Suppressor macrophage treated with lipopolysaccharide for 1 hour (primary cell): ENCODE measurements at places on chromosomes 13 and 19.

DNA sequence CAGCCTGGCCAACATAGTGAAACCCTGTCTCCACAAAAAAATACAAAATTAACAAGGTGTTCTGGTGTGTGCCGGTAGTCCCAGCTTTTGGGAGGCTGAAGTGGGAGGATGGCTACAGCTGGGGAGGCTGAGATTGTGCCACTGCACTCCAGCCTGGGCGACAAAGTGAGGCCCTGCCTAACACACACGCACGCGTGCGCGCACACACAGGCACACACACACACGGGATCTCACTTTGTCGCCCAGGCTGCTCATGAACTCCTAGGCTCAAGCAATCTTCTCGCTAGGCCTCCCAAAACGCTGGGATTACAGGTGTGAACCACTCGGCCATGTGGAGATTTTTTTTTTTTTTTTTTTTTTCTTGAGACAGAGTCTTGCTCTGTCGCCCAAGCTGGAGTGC, 3.2 kb upstream of the BTBD2 start:
- DNase-seq: no peak

- DNase-seq: peak; percentile 46
Observed at GRCh38 chr19:3604987-3605343, 1.7 kb downstream of the TBXA2R start.

- no peak for DNase-seq
Observed at GRCh38 chr13:51816604-51817249, 12.8 kb upstream of the DHRS12 start.

- no peak for DNase-seq
Observed at GRCh38 chr13:70630247-70630646, 522.0 kb upstream of the KLHL1 start.

DNA sequence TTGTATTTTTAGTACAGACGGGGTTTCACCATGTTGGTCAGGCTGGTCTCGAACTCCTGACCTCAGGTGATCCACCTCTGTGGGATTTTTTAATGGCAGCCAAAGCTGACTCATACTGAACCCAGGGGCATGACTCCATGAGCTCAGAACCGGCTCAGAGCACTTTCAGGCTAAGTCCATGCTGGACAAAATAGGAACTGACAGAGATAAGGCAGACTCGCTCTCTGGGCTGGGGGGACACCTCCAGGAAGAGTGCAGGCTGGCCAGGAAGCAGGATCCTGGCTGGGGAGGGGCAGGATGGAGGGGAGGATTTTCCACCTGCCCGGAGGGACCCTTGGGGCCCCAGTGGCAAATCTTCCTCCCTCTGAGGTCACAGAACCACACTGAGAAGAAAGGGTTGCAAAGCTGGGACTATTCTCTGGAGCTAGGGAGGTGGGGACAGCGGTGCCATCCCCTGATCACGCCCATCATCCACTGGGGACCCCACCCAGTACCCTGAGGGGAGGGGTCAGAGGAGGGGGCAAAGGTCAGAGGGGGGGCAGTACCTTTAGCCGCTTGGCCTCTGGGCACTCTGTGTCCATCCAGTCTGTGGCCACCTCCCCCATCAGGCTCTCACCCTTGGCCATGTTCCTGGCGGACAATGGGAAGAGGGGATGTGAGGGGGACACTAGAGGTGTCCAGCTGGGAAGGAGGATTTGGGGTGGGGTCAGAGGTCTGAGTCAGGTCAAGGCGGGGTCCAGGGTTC, 31.1 kb downstream of the NOTCH3 start:
- no peak for DNase-seq

DNA sequence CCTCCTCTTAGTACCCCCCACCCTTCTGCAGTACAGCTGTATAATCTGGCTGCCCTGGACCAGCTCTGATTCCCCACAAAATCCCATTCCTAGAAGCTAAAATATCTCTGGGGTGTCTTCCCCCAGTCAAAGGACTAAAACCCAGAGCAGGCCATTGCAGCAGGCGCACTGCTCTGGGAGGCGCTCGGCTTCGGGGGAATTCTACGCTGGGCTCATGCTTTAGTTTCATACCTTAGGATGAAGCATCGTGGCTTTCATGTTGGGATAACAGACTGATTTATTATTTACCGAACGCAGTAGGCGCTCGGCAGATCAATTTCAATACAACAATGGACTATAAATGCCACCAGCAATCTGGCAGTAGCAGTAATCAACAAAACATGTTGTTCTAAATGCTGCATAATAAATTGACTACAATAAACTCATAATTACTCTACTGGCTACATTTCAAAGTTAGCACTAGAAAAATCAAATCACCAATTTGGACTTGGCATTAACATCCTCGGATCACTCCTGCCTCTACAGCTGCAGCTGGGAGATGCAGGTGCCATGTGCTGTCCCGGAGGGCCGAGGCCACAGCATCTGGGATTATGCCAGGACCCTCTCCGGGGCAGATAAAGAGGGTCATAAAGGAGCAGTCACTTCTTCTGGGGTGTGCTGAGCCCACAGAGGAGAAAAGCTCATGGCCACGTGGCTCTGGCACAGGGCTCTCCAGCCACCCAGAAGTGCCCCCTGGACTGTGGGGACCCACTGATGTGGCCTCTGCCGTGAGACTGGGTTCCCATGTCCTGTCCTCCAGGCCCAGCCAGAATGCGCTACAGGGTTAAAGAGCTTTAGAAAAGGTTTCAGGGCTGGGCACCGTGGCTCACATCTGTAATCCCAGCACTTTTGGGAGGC, 35.3 kb downstream of the CEBPG start:
- DNase-seq: no peak

- DNase-seq: no peak
Observed at GRCh38 chr19:50309396-50310125, 19.6 kb downstream of the KCNC3 start.

- DNase-seq: no peak
Observed at GRCh38 chr13:30053939-30054338, 203.5 kb upstream of the UBL3 start.

DNA sequence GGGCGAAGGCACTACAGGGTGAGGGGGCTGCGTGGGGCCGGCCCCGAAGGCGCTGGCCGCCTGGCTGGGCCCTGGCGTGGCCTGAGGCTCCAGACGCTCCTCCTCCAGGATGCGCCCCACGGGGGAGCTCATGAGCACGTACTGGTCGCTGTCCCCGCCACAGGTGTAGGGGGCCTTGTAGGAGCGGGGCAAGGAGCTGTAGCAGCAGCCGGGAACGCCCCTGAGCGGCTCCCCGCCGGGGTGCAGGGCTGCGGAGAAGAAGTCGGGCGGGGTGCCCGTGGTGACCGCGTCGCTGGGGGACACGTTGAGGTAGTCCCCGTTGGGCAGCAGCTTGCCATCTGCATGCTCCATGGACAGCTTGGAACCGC, 3.0 kb downstream of the IRS2 start:
- DNase-seq: no peak

- DNase-seq: no peak
Observed at GRCh38 chr19:34393629-34394028, 10.6 kb upstream of the PDCD2L start.

GRCh38 chr19:39038098-39038497, 5.7 kb upstream of the FBXO27 start:
- peak; percentile 86 for DNase-seq

DNA sequence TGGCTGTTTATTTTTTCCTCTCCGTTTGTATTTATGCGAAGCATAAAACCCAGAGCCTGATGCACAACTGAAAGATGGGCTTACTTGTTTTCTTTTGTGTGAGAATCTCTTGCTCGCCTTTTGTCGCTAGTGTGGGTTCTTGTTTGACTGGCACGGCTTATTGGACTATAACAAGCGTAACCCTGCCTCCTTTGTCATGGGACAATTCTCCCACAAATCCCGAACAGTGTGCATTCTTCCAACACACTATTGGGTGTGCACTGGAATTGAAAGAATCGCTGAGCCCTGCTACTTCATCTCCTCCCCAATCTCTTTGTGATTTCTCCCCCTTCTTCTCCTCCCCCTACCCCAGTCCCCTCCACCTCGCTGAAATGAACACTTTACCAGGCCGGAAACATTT, 110.8 kb downstream of the ZIC5 start:
- no peak for DNase-seq

GRCh38 chr19:36488118-36488845, 1.1 kb downstream of the ZNF566 start:
- DNase-seq: no peak

GRCh38 chr19:35041548-35042055, at the start of gene HPN:
Gene HPN, plus strand, starts transcription at chr19:35041721. Its CDS starts 786 bp downstream, at chr19:35042507.
- DNase-seq: no peak

DNA sequence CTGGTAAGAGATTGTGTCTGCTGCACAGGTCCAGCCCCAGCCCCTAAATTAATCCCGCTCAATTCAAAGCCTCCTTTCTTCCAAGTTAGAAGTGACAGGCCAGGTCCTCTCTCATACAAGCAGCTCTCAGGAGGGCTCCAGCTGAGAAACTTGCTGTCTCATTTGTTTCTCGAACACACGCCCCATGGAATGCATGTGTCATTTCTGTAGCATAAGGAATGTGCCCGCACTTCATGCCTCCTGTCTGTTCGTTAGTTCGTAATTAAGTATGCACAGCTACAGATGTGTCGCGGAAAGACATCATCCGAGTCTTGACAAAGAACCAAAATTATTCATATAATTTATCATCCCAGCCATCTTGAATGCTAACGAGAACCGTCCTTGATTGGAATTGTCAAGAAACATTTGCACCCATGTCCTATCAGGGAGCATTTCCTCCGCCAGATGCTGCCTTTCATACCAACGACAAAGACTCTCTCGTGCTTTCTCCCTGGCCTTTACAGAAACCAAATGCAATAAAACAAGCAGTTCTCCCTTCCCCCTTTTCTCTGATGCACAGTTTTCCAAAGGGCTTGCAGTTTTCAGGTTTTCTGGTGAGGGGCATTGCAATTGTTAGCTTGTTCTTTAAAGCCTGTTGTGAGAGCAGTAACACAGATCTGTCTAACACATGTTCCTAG, 133.5 kb downstream of the UQCRFS1 start:
- no peak for DNase-seq

GRCh38 chr13:40408602-40409001, 257.8 kb downstream of the FOXO1 start:
- peak; percentile 81 for DNase-seq

DNA sequence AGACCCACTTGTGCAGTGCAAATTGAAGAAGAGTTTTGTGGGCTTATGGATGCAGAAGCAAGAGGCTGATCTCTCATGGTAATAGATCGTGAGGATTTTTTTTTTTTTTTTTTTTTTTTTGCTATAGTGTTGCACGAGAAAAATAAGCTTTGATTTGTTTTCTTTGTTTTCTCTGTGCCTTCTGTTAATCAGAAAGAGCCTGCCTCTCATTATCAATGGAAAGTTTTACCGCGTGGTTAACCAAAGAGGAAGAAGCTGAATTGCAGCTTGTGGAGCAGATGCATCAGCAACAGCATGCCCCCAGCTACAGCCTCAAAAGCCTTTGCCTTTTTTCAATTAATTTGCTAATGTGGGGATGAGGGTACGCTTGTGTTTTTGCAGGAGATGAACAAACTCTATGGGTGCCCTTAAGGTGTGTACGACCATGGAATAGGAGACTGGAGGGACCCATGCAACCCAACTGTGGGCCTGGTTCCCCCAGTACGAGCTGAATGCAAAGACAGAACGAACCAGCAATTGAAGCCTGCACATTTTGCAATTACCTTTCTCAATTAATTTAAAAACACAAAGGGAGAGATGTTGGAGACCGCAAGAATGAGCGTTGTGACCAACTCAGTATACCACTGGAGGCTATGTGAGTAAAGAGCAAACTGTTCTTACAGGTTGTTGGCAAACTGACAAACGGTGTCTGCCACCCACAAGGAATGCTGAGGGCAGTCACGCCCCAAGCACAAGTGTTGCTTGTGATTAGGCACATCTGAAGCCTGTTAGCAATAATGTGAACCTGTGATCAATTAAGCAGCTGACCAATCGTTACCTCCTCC, 58.6 kb upstream of the SPRY2 start:
- peak; percentile 16 for DNase-seq

- no peak for DNase-seq
Observed at GRCh38 chr19:51548213-51548651, 16.8 kb upstream of the SIGLEC6 start.

DNA sequence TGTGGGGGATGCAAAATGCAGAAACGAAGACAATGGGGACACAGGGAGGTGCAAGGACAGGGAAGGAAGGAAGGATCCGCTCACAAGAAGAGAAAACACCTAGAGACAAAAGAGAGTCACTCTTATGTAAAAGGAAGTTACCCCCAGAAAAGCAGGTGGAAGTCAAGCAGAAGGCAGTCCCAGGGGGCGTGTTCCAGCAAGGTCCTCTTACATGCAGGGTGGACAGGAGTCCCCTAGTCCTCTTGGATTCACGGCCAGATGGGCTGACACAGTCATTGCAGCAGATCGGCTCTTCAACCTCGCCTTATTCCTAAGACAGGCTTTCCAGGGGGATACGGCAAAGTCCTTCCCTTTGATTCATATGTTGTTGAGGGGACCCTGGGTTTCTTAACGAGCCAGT, 83.9 kb upstream of the SPATA13 start:
- DNase-seq: no peak

GRCh38 chr13:59172076-59172475, 991.7 kb downstream of the DIAPH3 start:
- DNase-seq: no peak

DNA sequence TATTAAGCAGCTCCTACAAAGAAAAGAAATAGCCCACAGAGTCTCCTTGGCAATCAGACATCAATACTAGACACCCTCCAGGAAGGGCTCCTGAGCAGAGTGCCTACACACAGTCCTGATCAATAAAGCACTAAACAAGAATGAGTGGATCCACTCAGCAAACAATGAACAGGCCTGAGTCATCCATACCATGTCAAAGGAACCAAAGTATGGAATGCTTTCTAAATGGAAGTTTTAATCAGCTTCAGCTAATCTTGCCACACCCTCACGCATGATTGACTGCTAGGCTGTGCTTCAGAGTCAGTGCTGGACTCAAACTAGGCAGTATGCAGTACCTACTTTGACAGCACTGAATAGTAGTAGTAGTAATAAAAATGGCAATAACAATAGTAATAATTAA, 392.7 kb upstream of the HTR2A start:
- no peak for DNase-seq

DNA sequence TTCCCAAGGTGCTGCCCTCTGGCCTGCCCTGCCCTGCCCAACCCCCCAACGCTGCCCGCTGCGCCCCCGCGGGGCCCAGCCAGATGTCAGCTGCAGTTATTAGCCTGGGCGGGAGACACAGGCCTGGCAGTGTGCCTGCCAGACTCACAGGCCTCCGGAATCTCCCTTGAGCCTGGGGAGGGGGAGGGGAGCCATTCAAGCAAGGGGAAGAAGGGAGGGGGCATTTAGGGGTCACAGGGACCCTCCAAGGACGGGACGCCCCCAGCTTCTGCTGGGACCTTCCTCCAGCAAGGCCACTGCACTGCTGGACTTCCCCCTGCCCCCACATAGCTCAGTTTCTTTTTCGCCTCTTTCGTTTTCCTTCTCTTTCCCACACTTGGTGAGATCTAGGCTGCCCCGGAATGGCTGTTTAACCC, 2.6 kb upstream of the JUNB start:
- peak; percentile 96 for DNase-seq
